MV-4-11 (cell line): ENCODE measurements at places on chromosomes 4 and X.

DNA sequence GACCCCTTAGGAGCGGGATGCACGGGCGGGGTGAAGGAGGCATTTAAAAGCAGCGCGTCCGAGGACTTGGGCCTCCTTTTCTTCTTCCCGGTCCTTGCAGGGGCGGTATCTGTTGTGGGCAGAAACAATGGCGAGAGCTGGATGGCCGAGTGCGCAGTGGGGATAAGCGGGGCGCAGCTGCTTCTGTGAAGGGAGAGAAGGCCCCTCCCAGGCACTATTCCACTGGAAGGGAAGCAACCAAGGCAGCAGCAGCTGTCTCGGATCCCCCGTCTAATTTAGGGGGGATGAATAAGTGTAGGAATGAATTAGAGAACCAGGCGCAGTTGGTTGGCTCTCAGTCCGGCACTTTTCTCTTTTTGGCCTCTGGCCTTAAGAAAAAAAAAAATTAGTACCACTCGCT is 995 bp downstream of the SMARCA5 start:
- DNase-seq: no peak

GRCh38 chr4:56078866-56079265 is 130.1 kb downstream of the CEP135 start:
- no peak for DNase-seq

- DNase-seq: no peak
These were observed 47.6 kb downstream of the ANOS1 start for GRCh38 chrX:8684201-8684965.

DNA sequence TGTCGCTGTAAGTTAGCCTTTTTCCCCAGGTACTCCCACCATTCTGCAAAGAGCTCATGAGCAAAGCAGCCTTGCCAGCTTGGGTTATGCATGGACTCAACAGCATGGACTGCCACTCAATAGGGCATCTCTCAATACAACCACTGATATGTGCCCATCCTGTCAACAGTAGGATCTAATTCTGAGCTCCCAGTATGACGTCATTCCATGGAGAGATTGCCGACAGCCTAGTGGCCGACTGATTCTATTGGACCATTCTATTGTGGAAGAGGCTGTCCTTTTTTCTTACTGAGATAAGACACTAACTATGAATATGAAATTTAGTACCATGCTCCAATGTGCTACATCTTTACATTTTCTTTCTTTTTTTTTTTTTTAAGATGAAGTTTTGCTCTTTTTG is 2389.0 kb upstream of the AGA start:
- no peak for DNase-seq

- DNase-seq: no peak
These were observed 75.1 kb downstream of the CHST7 start for GRCh38 chrX:46648660-46649059.
